GDM1 (cell line): ENCODE measurements at places on chromosomes 16 and 17.

- DNase-seq = no peak
Observed at GRCh38 chr17:50076591-50077235, 18.4 kb upstream of the PDK2 start.

GRCh38 chr17:10197362-10197720 lies 1.1 kb downstream of the GAS7 start:
- no peak for DNase-seq

DNA sequence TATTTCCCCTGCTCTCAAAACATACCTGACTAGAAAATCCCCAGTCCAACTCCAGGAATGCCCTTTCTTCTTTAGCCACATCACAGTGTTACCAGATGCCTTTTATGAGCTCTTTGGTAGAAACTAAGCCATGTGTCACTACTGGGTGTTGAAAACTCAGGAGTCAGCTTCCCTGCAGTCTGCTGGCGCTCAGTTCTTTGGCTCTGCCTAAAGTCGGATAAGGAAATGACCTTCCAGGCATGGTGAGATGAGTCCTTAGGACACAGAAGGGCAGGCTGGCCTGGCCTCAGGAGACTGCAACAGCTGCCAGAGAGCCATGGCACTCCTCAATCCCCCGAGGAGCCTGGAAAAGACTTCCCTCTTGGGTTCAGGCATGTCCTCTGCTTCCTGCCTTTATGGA lies 89.1 kb downstream of the CDH13 start:
- DNase-seq = no peak

GRCh38 chr17:333626-334396 lies 18.8 kb downstream of the RPH3AL start:
- no peak for DNase-seq

DNA sequence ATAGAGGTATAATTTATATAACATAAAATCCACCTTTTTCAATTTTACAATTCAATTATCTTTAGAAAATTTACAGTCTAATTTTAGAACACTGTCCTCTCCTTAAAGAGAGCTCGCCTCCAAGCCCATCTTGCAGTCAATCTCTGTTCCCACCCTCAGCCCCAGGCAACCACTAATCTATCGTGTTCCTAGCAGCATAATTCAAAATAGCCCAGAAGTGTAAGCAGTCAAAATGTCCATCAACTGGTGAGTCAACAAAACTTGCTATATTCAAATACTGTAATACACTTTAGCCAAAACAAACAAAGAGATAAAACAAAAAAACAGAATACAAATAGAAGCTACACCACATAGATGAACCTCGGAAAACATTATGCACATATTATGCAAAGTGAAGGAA lies 1006.8 kb upstream of the EEF2KMT start:
- DNase-seq = no peak

DNA sequence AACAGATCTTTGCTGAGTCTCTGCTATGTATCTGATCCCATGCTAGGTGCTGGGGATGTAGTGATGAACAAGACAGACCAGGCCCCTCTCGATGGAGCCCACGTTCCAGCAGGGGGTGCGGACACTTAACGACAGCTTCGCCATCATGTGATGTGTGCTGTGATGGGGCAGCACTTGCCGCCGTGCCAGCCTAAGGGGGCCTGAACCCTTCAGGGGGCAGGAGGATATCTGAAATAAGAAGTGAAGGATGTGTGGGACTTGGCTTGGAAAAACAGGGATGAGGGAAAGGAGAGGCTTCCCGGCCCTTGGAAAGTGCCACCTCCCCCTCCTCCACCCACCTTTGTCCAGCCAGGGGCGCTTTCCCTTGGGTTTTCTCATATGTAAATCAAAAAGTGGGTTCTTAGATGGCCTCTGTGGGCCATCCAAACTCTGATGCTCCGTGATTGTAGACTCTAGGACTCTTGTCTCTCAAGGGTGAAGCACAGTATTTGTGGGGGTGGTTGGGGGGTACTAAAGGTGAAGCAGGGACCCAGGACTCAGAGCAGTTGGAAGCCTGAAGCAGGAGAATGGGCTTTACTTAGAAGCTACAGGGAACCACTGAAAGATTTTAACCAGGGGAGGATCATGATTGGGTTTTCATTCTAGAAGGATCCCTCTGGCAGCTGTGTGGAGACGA lies 4.0 kb upstream of the DLX3 start:
- no peak for DNase-seq
